ENCODE measurements at places on chromosomes 16 and 17.

GRCh38 chr17:65027305-65027704, 29.2 kb downstream of the GNA13 start:
- DNase-seq = peak; percentile 79

DNA sequence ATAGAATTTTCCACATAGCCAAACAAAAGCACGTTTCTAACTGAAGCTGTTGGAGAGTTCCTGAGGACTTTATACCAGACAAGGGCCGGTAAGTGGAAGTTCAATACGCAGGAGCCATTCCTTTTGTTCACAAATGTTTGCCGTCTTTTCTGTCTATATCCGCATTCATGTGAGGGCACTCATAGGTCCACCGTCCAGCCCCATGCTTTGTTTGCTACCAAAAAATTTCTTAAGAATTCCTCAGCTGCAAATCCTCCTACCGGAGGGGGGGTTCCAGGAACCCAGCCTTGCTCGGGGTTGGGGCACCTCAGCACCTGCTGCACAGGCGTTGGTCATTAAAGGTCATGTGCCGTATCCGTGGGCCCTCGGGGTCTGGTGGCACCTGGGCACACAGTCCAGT, 276.8 kb downstream of the SEC14L1 start:
- no peak for DNase-seq

GRCh38 chr16:1766701-1767100, 4.6 kb downstream of the NME3 start:
- DNase-seq = no peak

GRCh38 chr16:29898804-29899515, 390 bp downstream of the SEZ6L2 start:
- DNase-seq = no peak

GRCh38 chr17:72913142-72913682, 179.3 kb downstream of the SLC39A11 start:
- no peak for DNase-seq

- DNase-seq = no peak
Measured at GRCh38 chr16:3968551-3968950, 88.0 kb upstream of the CREBBP start.

- DNase-seq = peak; percentile 63
Measured at GRCh38 chr16:83826146-83826913, 18.6 kb downstream of the HSBP1 start.

- DNase-seq = no peak
Measured at GRCh38 chr16:69448470-69449193, 24.2 kb downstream of the CYB5B start.

- DNase-seq = no peak
Measured at GRCh38 chr17:19768046-19768782, 20.1 kb upstream of the ALDH3A1 start.

- no peak for DNase-seq
Measured at GRCh38 chr17:49901460-49902331, 53.8 kb upstream of the TAC4 start.

- DNase-seq = no peak
Measured at GRCh38 chr16:84270071-84270470, 24.6 kb upstream of the WFDC1 start.

GRCh38 chr16:84741340-84741830, 41.6 kb downstream of the USP10 start:
- DNase-seq = peak; percentile 12

DNA sequence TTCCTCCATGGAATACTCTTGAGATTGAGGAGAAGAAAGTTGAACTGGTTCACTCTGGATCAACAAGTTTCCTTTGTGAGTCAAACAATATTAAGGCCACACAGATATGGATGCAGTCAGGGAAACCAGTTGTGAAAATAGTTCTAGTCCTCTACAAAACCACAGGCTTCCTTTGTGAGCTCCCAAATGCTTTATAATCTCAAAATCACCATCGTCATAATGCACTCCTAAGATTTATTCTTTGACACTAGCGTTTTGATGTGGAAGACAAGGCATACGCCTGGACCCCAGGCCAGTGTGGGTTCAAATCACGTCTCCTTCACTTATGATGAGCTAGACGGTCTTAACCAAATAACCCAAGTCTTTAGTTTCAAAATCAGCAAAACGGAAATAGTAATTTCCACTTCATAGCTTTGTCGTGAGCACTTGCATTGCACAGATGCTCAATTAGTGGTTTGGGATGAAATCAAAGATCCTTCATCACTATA, 142.6 kb downstream of the STX8 start:
- DNase-seq = no peak

DNA sequence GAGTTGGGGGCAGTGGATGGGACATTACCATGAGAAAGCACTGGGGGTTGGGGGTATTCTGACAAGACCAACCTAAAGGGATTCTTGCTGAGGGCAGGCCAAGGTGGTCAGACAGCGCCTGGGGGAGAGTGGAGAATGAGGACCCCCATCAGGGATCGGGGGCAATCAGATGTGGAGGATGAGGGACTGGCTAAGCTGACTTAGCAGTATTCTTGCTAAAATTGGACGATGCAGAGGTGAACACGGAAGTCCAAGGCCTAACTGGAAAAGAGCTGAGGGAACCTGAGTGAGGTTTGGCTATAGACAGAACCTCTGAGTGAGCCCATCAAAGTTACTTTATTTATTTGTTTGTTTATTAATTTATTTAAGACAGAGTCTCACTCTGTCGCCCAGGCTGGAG, 9.2 kb downstream of the QPRT start:
- no peak for DNase-seq

GRCh38 chr16:50591800-50592771, 43.9 kb downstream of the NKD1 start:
- DNase-seq = peak; percentile 12

DNA sequence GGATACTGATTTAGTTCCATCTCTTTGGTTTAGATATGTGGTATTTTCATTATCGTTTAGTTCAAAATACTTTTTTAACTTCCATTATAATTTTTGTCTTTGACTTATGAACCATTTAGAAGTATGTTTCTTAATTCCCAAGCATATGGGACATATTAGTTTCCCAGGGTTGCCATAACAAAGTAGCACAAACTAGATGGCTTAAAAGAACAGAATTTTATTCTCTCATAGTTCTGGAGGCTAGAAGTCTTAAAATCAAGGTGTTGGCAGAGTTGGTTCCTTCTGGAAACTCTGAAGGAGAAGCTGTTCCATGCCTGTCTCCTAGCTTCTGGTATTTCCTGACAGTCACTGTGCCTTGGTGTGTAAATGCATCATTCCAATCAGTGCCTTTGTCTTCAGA, 291.5 kb upstream of the AXIN2 start:
- no peak for DNase-seq

DNA sequence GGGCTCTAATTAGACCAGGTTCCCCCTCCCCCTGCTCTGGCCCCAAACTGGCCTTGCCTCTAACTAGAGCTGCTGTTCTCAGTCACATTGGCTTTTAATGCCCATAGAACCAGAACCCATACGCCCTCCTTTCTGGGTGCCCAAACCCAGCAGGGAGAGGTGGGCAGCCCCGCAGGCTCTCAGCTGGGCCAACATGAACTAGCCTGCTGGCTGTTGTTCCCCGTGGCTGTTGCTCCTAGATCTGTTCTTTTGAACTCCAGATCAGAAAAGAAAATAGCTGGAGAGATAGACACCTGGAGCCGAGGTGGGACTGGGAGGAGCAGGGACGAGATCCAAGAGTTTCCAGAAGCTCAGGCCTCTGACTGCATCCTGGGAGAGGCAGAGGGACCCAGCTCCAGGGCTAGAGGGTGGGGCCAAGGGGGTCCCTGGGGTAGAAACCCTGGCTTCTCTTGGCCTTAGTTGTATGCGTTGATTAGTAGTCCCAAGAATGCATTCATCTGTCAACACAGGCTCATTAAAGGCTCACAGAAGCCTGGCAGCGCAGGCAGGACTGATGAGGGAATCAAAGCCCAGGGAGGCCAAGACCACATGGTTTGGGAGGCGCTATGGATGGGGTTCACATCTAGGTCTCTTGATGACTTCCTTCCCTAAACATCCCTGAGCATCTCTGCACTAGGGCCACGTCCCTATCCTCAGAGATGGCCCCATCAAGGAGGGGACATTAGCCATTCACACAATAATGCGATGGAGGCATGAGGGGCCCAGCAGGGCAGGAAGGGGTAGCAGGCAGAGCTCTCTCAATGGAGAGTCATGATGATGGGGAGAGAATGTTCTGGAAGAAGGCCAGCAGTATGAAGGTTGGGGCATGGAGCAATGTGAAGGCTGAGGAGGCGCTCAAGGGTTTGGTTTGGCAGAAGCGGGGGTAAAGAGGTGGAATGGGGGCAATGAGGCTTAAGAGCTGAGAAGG, 1.3 kb upstream of the CPSF4L start:
- no peak for DNase-seq

DNA sequence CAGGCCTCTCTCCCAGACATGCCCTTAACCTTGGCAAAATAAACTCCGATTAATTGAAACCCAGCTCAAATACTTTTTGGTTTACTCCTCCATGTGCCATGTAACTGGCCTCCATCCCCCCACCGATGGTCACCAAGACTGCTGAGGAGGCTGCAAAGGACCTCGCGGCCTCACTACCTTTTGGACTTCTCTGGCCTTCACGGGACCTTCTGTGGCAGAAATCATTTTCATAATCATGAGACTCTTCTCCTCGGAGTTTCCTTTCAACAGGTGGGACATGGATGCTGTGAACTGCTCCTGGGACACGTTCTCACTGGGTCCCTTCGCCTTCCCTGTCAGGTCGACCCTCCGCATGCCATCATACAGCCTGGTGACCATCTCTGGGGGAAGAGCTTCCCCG, 9.0 kb downstream of the MEAK7 start:
- DNase-seq = no peak

DNA sequence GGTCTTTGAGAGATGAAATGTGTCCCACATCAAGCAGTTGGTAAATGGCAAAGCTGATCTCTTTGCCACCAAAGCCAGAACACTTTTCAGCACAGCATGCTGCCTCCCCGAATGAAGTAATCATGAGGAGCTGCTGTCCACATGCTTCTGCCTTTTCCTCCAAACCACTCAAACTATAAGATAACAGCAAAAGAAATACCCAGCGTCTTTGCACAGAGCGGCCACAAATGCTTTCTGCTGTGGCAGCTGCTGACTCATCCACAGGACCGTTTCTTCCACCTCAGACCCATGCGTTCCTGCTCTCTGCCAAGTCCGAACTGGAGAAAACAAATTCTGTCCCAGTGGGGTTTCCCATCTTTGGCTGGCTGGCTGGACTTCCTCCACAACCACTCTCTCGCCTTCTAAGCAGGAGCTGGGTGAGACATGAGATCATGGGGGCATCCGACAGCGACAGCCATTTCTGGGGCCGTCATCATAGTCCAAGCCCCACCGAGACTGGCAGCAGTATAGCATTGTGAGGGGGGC, 27.1 kb downstream of the TBC1D3B start:
- DNase-seq = peak; percentile 52

GRCh38 chr16:25689137-25689836, 2.5 kb upstream of the HS3ST4 start:
- DNase-seq = no peak

- DNase-seq = no peak
Measured at GRCh38 chr16:78929841-78930240, 670.7 kb downstream of the MAF start.

- DNase-seq = no peak
Measured at GRCh38 chr16:79639576-79640311, 39.2 kb upstream of the MAF start.
